ENCODE measurements at places on chromosomes 12 and 14.

DNA sequence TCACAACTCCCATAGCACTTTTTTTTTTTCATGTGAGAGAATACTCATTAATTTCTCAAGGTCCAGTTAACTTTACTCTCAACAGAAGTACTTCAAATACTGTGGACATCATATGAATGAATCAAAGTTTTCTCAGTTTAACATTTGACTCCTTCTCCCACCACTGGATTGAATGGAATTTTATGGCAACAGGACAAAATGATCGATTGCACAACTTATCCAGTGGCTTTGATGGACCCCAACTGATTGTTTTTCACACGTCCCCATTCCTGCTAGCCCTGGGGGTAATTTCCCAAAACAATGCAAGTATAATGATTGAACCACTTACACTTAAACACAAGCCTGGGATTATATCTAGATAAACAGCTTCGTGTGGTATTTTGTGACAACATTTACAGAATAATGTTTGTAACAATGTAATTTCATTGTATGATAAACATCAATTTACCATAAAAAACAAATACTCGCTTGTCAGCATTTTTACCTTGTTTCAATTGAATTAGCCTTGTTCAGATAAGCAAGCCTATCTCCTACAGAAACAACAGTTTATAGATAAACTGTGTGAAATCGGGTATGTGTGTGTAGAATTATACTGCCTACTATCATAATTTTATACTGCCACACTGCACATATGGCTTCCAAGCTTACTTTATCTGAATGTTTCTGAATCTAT, 60.9 kb downstream of the SOX5 start:
- no peak for DNase-seq

DNA sequence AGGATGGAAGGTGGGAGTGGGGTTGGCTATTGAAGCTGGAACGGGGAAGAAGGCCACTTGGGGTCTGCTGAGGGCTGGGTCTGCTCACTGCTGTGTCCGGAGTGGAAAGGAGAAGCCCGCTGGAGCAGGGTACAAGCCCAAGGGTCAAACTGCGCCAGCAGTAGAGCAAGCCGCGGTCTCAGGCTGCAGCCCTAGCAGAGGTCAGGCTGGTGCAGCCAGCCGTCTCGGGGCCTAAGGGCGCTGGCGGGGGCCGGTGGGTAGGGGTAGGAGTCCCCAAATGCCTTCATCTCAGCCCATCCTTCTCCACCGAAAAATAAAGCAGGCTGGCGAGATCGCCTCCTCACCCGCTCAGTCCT, 718 bp upstream of the JDP2 start:
- no peak for DNase-seq

DNA sequence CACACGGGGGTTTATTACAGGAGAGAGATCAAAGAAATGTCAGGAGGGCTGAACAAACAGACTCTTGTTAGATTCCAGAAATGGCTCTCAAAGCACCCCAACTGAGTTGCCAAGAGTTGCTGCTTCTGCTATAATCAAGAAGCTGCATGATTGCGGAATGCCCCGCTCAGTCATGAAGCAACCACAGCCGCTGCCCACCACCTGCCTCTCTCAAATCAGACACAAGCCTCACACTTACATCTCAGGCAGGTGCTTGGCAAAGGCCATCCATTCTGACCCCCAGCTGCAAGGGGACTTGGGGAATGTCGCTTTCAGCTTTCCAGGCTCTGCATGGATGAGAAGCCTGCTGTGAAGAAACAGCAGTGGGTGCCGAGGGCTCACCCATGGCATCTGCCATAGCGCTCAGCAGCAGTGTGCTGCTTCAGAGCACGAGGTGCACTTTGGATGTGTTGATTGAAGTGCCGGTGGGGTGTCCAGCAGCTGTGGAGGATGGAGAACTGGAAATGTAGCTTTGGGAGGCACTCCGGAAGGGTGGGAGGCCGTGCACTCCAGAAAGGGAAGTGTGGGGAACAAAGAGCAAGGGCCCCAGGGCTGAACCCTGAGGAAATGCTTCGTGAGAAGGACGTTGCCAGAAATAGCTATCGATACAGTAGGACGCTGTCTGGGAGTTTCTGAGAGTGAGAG, 37.7 kb downstream of the LRRC74A start:
- DNase-seq = no peak

DNA sequence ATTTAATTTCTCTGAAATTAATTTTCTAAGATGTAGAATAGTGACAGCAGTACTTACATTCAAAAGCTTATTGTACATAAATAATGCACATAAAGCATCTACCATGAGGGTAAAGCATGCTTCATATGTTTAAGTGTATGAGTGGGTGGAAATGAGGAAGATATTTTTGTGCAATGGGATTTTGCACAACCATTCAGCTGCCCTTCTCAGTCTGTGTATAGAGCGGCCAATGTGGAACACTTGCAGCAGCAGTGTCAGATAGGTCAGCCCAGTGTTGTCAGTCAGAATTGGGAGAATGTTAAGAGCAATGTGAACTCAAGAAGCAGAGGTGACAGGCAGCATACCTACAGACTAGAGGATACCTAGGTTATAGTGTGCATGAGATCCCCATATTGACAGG, 72.5 kb upstream of the ATP2B1 start:
- DNase-seq = no peak

- DNase-seq = no peak
These were observed 34.6 kb upstream of the NID2 start for GRCh38 chr14:52103416-52103815.

DNA sequence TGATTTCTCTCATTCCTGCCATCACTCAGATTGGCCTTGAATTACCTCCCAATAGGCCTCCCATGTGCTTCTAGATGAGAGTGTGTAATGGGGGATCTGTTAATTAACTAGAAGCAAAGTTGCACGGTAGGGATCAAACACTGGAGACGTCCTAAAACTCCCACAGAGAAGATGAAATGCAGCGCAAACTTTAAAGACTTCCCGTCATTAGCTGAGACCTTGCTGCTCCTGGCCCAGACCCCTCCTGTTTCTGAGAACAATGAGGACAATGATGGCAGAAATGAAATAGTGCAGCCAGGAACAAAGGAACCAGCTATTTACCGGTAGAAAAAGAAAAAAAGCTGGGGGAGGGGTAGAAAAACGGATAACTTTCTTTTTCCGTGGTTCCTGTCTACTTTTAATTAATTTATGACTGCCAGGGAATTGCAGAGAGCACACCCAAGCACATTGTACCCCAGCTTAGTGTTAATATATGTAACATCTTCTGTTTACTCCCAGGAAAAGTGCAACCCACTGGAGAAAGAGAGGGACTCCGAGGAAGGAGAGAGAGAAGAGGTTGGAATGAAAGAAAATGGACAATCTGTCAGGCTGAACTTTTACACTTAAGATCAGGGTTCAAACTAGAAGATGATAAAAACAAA, 280.7 kb upstream of the SOX5 start:
- no peak for DNase-seq

GRCh38 chr12:98002887-98003493, 512.4 kb upstream of the TMPO start:
- DNase-seq = no peak

DNA sequence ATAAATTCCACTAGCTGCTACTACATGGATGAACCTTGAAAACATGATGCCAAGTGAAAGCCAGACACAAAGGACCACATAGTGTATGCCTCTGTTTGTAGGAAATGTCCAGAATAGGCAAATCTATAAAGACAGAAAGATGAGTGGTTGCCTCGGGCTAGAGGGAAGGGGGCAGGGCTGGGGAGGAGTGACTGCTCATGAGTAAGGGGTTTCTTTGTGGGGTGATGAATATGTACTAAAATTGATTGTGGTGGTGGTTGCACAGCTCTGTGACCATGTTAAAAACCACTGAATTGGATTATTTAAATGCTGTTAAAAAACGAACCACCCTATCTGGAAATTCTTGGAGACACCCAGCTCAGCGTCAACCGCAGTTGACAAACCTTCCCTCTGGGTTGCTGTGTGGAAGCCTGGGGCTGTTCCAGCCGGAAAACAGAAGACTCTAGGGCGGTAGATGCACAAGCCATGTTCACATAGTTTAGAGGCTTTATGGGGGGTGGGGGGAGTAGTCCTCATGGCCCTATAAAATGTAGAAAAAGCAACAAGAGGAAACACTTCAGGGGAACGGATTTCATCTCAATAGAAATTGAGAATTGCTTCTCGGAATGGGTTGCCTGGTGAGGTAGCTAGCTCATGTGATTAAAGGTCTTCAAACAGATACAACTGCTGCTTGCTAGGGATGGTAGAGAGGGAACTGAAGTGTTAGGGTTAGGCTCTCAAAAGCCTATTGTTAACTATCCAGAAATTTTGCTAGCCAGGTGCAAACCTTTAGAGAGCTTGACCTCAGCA, 29.4 kb downstream of the RIN3 start:
- DNase-seq = no peak

GRCh38 chr14:105738638-105739037, 212.3 kb downstream of the TMEM121 start:
- DNase-seq = no peak

DNA sequence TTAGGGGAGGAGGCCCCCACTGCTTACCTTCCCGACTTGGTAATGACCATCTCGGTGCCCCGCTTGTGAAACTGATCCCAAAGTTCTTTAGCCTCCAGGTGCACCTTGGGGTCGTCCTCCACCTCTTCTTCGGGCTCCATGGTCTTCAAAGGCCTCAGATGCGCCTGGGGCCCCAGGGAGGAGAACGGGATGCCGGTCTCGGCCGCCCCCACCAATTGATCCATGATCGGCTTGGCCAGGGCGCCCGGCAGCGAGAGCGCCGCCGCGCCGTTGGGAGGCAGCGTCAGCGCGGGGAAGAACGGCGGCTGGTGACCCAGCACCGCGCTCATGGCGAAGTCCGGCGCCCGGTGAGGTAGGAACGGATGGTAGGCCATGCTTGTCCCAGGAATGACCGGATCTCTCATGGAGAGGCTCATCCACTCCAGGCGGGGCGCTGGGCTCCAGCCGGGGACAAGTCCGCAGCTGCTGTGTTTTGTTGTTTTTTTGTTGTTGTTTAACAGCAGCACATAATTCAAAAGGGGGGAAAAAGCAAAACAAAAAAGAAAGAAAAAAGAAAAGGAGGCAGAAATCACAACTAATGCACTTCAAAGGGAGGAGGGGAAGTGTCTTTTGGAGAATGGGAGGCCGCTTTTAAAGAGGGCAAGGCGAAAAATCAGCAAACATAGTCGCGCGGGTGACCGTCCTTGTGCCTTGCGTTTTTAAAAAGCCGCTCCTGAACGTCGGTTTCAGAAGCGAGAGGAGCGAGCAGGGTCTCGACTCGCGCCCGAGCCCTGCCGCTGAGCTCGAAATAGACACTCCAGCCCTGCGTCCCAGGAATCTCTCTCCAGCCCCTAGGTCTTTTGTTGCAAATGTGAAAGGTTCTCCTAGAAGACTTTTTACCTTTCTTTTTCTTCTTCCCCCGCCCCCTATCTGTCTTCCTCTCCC, 928 bp downstream of the TBX3 start:
- no peak for DNase-seq

DNA sequence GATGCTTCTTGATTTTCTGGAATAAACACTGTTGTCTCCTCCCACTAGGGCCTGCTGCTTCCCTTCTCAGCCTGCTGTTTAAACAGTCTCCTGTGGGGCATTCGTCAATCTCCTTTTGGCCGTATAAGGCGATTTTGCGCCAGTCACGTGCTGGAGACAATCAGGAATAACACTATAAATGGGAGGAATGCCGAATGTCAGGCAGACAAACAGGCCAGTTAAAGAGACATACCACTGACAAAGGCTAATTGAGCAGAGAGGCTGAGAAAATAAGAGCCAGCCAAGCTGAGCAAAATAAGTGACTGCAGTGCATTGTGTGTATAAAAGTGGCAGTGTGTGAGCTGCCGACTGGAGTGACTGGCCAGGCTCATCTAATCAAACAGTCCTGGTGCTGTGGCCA, 23.3 kb downstream of the DMAC2L start:
- DNase-seq = no peak

DNA sequence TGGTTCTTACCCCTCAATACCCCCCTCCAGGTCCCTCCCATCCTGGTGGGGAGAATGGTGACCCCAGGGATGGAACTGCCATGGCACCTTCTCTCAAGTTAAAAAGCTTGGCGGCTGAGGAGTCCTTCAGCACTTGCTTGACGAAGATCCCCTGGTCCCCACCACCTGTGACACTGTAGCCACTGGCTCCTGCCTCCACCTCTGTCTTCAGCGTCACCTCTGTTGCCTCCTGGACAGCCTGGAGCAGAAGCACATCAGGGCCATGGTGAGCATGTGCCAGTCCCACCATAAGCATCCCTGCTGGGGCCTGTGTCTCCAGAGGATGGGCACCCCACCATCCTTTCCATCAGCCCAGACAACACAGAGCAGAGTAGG, 22.8 kb downstream of the AHNAK2 start:
- DNase-seq = no peak

DNA sequence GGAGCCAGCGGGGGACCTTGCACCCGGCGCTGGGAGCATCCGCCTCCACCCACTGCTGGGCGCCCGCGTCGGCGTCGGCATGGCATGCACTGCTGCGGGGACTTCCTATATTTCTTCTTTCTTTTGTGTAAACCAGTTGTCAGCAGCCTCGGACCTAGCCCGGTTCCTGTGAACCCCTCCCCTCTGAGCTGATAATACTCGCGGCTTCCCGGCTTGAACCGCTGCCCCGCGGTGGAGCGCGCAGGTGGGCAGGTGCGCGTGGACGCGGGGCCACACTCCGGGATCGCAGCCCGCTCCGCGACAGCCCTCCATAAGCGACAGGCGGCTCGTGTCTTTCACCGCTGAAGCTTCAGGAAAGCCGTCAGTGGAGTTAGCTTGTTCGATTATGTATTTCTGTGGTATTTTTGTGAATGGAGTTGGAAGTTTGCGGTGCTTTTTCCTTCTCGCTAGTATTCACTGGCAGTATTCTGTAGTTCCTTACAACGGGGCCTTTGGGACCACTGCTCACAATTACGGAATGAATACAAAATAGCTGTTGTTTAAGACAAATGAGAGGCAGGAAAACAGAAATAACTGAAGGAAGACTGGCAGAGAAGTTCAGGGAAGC, 870 bp downstream of the BMAL2 start:
- DNase-seq = no peak

DNA sequence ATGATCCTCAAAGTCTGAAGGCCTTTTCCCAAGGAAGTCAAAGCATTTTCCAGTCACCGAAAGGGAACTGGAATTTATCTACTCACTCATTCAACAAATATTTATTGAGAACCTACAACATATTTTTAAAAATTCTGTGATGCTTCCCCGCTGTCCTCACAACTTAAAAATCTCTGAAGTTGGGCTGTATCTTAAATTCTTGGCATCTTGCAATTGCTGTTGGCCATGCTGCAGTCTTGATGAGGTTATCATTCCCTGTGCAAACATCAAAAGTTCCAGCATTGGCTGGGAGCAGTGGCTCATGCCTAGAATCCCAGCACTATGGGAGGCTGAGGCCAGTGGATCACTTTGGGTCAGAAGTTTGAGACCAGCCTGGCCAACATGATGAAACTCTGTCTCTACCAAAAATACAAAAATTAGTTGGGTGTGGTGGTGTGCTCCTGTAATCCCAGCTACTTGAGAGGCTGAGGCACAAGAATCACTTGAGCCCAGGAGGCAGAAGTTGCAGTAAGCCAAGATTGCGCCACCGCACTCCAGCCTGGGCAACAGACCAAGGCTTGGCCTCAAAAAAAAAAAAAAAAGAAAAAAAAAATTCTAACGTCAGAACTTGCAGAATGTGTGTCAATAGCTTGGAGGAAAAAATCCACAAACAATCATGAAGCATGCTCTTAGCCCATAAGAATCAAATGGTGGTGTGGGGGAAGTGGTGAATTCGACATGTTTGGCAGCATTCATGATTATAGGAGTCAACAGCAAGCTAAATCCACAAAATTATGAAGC, 34.9 kb downstream of the CCDC177 start:
- no peak for DNase-seq

Measured in effector CD8-positive, alpha-beta T cell (primary cell).